Lower lobe of right lung (tissue), 2 donors: ENCODE measurements at places on chromosomes 12 and 14.
A peak's percentile ranks its signal among the peaks of the same experiment; 100 is the strongest.

DNA sequence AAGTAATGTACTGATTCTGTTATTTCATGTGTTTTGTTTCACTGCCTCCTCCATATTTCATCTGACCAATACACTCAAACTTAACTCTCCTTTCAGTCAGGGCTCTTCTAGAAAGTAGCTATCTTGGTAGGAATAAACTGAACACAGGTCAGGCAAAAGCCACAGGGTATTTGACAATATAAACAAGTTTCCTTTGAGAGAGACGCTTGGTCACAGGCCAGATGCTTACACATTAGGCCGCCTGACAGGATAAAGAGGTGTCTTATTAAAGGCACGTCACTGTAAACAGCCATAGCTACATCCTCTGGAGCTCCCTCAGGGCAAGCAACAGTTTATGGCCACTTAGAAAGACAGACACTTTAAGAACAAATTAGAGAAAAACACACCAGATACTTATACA, 607.5 kb downstream of the SLC6A15 start:
- no peak for DNase-seq

DNA sequence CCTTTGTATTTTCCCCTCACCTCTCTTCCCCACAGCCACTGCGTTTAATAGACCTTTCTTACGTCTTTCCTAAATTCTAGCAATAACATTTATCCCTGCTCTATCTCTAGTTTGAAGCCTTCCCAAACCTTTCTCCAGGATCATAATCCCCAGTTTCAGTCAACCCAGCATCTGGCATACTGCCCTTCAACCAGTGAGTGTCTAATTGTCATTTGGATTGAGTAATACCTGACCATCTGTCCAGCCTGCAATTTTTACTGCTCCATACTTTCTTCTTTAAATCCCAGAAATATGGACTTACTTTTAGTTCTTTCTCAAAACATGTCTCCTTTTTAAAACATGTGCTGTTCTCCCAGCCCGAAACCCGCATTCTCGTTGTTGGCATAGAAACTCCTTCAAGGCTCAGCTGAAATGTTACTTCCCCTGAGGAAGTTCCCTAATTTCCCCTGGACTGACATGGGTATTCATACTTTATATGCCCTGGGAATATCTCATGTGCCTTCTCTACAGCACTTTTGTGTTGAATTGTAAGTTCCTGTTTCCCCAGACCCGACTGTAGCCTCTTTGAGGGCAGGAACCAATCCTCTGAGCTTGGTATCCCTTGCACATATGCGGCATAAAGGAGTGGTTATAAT, 65.1 kb upstream of the ETV6 start:
- DNase-seq = no peak

DNA sequence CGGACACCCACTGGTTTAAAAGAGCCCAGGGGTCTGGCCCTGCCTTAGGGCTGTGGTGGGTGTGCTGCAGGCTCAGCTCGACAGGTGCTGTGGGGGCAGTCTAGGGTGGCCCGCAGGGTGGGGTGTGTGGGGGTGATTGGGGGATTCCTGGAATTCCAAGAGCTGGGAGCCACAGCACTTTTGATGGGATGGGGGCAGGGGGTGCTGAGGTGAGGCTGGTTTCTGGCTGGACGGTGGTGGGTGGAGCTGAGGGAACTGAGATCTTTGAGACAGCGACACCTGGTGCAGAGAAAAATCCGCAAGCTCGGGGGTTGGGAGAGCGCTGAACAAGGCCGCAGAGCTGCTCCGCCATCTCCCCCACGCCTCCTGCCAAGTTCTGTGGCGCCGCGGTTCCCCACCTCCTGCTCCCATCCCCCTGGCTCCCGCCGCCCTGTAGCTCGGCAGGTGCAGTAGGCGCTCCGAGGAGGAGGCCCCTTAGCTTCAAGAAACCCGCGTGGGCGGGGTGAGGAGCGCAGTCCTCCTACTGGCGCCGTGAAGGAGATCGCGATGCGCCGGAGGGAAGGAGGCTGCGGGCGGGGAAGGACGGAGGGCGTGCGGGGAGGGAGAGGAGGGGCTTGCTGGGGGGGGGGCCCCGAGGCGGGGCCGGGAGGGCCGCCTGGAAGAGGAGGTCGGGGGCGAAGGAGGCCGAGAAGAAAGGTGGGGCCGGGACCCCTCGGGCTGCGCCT, 1.3 kb upstream of the TEDC1 start:
- DNase-seq = peak; percentile 89

DNA sequence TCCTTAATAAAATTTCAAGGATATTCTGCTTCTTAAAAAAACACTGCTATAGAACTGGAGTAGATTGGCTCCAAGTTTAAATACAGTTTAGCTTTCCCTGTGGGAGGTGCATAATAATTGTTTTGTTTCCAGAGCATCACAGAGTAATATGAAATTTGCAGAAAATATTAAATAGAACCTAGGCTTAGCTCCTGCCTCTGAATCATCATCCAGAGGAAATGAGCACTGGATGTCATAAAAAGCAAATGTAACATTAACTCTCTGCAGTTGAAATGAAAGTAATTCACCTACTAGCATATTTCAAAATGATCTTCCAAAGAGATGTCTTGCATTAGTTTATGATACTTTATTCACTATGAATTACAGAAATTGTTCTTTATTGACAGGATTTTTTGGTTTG, 769.8 kb downstream of the C12orf50 start:
- DNase-seq = no peak

DNA sequence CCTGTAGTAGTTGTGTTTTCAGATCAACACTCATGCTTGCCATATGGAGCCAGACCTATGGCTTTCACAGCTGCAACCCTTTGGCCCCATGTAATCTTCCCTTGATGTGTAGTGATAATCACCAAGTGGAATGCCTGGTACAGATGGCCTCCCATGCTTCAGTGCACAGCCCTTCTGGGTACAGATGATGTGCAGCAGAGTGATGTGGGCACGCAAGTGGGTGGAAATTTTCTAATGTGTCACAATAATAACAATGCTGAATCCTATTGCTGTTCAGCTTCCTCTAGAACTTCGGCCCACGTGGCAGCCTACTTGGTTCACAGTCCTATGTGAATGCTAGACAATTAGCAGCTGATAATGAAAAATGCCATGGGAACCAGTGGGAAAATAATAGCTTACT, 188.1 kb downstream of the SNAPC1 start:
- DNase-seq = no peak

- peak; percentile 85 for DNase-seq
Observed at GRCh38 chr14:93112891-93113677, 2.6 kb downstream of the ITPK1 start.

GRCh38 chr12:28460420-28461130, 270.3 kb downstream of the CCDC91 start:
- DNase-seq = no peak

DNA sequence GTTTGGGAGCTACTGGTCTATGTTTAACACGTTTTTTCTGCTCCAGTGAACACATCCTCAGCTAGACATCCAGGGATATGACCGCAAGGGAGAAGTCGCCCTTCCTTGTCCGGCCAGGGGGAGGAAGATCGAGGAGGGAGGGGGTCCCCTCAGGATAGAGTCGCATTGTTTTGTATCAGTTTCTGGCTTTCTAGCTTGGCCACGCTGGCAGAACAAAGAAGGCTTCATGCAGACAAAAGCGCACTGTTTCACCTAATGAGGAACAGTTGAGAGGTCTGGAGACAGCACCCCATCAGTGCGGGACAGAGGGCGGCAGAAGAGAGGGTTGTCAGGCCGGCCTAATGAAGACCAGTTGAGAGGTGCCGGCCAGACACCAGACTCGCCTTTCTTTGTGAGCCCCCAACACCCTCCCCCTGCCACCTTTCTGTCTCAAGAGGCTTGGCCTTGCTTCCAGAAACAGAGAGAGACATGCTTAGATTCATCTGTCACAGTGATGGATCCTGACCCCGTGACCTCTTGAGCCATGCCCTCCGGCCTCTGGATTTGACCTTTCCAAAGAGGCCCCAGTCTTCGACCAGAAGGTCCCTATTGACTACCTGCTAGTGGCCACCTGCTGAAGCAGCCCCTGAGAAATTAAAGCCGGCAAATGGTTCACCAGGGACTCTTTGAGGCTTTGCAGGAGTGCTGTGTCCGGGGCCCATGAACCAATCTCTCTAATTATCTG, 254.7 kb upstream of the TBX3 start:
- no peak for DNase-seq

- DNase-seq = no peak
Observed at GRCh38 chr12:113506867-113507266, 35.2 kb upstream of the LHX5 start.

GRCh38 chr14:24172261-24172860, 481 bp downstream of the REC8 start:
- DNase-seq = no peak

- DNase-seq = no peak
Observed at GRCh38 chr14:34300882-34301734, 160.9 kb downstream of the SPTSSA start.

GRCh38 chr12:49098035-49098451, 3.4 kb upstream of the DHH start:
- DNase-seq = peak; percentile 61

DNA sequence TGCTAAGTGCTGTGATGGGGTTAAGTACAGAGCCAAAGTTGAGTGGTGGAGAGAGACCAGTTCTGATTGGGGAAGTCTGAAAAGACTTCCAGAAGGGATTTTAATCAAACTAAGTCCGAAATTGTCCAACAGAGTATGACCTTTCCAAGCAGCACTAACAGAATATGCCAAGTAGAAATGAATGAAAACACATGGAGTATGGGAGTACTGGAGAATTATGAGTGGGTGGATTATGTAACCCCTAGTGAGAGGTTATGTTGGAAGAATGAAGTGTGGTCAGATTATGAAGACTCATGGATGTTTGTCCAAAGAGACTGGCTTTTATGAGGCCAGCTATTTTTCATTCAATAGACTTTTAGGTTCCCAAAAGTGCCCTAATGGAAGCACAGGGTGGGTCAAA, 94.0 kb upstream of the PLEKHA5 start:
- no peak for DNase-seq

- DNase-seq = no peak
Observed at GRCh38 chr14:92431199-92431725, 82.3 kb upstream of the RIN3 start.
